CD4-positive, alpha-beta T cell (primary cell): ENCODE measurements at places on chromosomes 5 and 9. TPM values are rescaled to one million over a fixed set of nuclear protein-coding genes. Genes with fewer than 3 reads are reported as not detected.

DNA sequence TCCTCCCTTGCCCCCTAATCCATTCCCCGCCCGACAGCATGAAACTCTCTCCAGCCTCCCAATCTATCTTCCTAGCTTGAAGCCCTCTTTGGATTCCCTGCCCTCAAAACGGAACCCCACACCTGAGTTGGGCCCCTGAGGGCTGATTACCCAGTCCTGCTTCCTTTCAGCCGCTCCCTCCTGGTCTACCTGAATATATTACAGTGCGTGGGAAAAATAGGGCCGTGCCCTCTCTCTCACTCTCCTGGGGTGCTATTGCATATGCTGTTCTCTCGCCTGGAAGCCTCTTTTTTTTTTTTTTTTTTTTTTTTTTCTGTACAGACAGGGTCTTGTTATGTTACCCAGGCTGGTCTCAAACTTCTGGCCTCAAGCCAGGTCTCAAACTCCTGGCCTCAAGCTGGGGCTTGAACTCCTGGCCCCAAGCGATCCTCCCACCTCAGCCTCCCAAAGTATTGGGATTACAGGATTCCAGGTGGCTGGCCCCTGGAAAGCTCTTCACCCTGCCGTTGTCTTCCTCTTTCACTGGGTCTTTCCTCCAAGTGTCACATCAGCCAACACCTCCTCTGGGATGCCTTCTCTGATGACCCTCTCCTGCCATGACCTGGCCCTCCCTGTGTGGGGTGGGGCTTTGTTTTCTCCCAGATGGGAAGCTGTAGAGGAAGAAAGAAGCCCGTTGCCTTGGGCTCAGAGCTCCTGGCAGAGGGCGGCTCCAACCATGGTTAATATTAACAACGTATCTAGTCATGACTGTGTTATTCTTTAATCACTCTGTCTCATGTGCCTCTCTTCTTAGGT, 8.2 kb downstream of the DNM1 start:
- DNase-seq = no peak

DNA sequence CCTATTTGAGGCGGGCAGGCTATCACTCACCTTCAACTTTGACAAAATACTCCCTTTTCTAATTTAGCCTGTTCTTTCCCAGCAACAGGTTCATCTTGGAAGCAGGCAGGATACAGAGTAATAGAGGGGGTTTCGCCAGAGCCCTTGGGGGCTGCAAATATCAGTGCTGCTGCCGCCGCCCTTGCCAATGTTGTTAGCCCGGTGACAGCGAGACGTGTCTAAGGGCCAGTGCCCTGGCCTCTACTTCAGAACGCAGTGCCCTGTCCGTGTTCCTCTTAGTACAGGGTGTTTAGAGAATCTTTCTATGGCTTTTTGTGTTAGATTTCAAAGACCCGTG, 703 bp downstream of the FAM120AOS start:
- no peak for DNase-seq

DNA sequence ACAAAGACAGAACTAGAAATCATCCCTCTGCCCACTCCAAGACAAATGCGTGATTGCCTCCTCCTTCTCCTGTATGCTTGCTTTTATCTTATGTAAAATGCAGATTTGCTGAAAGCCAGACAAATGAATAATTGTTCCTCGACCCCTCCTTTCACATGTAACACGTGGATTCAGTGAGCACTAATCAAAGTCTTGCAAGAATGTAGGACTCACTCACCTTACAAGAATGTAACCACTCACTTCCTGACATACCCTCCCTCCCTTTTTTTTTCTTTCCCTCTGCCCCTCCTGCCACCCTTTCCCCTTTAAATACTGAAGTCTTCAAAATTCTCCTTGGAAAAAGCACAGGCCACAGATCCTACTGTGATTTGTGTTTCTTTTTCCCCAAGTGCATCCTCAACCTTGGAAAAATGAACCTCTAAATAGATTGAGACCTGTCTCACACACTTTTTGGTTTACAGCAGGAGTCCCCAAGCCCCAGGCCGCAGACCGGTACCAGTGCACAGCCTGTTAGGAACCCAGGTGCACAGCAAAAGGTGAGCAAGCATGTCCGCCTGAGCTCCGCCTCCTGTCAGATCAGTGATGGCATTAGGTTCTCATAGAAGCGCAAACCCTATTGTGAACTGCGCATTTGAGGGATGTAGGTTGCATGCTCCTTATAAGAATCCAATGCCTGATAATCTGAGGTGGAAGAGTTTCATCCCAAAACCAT, 29.4 kb upstream of the HSD17B3 start:
- no peak for DNase-seq

DNA sequence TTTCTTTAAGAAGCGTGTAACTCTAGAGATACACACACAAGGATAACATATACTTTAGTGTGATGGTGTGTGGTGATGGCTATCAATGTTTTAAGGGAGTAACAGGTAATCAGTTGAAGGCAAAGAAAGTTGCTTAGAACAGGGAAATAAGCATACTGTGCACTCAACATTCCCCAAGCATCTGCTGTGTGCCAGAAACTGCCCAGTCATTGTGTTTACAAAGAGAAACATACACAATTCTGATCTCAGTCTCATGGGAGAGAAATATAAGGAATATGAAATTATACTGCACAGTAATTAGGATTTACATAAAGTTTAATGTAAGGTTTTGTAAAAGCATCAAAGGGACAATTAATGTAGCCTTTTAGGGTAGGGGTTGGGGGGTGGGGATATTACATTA, 224.1 kb upstream of the TYRP1 start:
- no peak for DNase-seq

Gene AGXT2
- not detected for total RNA-seq

Gene PJA2
- total RNA-seq = 88.8 TPM

- no peak for DNase-seq
These were observed 848.8 kb upstream of the DMAC1 start for GRCh38 chr9:8648271-8648845.

Gene SLCO6A1
- not detected for total RNA-seq

DNA sequence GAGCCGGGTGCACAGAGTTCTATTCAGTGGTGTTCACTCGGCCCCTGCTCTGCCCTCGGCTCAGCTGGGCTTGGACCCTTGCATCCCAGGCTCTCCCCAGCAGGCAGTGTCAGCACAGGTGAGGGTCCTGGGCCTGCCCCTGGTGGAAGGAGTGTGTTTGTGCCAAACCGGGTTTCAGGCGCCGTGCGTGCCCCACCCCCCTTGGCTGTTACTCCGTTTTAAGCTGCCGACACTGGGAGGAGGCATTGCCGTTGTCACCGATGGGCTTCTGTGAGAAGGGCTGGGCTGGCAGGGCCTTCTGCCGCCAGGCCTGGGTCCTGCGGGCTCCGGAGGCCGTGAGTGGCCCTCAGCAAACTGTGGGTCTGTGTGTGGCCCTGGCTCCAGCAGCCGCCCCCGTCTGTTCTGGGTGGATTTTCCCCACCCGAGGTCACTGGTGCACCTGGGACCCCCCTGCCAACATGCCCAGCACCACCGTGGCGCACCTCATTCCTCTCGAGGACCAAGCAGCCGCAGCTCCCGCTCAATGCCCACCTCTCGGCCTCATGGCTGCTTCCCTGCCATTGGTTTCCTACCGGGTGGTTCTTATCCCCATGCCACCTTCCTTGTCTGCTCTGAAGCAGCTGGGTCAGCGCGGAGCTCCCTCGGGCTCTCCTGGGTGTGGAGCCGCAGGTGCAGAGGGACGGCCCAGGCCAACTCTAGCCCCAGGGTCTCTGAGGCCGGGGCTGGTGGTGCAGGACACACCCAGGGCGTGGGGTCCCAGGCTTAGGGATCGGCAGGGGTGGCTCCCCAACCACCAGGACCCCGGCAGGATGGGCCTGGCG, 44.3 kb upstream of the EXOC3 start:
- DNase-seq = no peak

Gene BAAT
- total RNA-seq = not detected

Gene OBP2B
- not detected for total RNA-seq

DNA sequence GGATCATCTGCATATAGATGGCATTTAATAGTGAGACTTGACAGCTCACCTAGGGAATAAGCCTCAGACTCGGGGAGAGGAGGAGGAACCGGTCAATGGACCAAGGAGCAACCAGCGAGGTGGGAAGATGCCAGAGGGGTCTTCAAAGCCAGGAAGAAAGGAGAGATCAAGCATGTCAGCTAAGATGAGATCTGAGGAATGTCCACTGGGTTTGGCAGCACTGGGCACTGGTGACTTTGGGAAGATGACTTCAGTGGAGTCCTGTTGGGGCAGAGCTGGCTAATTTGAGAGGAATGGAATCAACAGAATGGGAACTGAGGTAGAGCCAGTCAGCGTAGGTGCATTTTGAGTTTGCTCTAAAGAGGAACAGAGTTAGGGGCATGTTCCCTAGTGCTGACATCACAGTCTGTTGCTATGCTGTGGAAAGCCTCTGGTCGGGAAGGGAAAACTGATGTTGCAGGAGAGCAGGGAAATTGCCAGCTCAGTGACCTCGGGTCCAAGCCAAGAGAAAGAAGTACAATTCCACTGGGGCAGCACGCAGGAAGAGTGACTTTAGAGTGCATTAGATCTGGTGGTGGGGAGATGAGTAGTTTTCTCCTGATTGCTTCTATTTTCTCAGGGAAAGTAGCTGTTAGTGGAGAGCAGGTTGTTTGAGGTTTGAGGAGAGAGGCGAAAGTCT, 56.9 kb downstream of the ZNF618 start:
- DNase-seq = no peak

- DNase-seq = no peak
These were observed 76.5 kb upstream of the DMRT1 start for GRCh38 chr9:764986-765385.

GRCh38 chr5:75362474-75362975, 25.5 kb downstream of the HMGCR start:
- no peak for DNase-seq

- DNase-seq = no peak
These were observed 206.3 kb downstream of the BNC2 start for GRCh38 chr9:16664211-16664610.

Gene VCAN
- total RNA-seq = 6.4 TPM

GRCh38 chr5:34932947-34933346, 3.6 kb downstream of the DNAJC21 start:
- no peak for DNase-seq

DNA sequence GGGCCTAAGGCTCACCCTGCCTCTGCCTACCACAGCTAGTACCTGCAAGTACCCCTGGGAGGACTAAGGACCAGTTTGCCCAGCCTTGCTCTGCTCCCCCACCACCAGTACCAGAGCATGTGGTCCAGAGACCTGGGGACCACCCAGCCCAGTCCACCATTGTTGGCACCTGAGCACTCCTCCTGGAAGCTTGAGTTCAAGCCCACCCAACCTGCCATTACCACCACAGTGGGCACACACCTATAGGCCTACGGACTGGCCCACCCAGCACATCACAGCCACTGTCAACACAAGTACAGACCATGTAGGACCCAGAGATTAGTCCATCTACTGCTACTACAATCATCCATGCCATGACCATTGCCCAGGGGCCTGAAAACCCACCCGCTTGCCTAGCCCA, 30.8 kb upstream of the SH3TC2 start:
- DNase-seq = no peak

DNA sequence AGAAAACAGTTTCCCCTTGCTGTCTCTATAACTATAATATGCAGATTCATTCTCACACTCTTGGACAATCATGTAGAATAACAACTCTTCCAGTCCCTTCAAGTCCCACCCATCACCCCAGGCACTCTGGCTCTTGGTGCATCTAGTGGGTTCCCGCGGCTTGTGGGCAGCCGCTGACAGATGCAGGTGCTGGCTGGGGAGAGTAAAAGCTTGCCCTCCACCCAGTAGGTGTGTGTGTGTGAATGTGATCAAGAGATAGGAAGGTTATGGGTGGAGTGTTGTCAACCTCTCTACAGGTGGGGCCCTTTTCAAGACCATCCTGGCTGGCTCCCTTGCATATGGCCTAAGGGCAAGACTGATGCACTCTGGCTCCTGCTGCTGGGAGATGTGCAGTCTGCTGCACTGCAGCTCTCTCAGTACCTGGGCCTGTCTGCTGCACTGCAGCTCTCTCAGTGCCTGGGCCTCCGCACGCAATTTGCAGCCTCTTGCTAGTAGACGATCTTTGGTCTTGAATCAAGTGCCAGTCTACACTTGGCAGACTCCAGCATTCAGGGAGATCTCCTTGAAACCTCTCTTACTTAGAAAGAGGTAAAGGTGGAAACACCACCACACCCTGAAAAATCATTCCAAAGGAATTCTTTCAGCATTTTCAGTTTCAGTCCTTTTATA, 189.7 kb upstream of the GDNF start:
- DNase-seq = no peak

Gene ADAMTS6
- total RNA-seq = 2.6 TPM

Gene CCDC192
- not detected for total RNA-seq

GRCh38 chr9:93505541-93506132, 52.3 kb upstream of the FAM120AOS start:
- DNase-seq = no peak

DNA sequence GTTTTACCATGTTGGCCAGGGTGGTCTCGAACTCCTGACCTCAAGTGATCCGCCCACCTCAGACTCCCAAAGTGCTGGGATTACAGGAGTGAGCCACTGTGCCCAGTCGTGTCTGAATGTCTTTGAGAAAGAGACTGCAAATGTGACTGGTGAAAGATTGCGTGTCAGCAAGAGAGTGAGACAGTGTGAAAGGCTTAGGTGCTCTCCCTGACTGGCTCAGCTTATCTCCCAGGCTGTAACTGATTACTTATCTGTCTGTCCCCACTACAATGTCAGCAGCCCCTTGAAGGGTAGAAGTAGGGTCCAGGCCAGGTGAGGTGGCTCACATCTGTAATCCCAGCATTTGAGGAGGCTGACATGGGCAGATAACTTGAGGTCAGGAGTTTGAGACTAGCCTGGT, 3.4 kb upstream of the FGFR4 start:
- no peak for DNase-seq

Gene DMRT3
- total RNA-seq = not detected

Gene LOX
- total RNA-seq = 0.11 TPM

DNA sequence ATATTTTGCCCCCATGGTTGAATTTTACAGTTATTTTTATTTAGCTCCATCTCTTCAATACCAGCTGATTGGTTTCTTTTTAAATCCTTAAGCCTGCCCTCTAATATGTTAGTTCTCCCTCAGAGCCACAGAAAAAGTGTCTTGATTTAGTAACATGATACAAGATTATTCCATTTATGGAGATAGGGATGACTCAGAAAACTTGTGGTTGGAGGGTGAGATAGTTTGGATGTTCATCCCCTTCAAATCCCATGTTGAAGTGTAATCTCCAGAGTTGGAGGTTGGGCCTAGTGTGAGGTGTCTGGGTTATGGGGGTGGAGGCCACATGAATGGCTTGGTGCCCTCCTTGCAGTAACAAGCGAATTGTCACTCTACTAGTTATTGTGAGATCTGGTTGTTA, 115.7 kb downstream of the FBXO38 start:
- DNase-seq = no peak

GRCh38 chr9:97688654-97689053, 8.5 kb downstream of the XPA start:
- no peak for DNase-seq
